ENCODE measurements at places on chromosomes 6 and 20. TPM values are rescaled to one million over a fixed set of nuclear protein-coding genes. Genes with fewer than 3 reads are reported as not detected.

GRCh38 chr6:84791233-84791632, 26.8 kb upstream of the TBX18 start:
- no peak for DNase-seq

DNA sequence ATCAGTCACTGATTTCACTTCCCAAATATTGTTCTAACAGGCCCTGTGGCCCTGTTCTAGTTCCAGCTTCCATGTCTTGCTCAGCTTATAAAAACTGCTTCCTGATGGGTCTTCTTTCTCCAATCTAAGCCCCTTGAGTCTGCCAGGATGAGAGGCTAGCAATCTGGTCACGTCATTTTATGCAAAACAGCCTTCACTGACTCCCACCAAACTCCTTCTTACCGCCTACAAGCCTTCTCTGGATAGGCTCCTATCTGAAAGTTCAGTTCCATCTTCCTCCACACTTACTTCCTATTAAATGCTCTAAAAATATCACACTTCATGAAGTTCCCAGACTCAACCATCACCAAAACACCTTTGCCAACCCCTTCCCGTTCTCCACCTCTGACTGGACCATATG, 15.5 kb downstream of the CRNKL1 start:
- no peak for DNase-seq

GRCh38 chr6:34658605-34659265, 37.8 kb downstream of the ILRUN start:
- DNase-seq: no peak

TCFL5 gene
- total RNA-seq: 19.3 TPM

- no peak for DNase-seq
Measured at GRCh38 chr6:135592276-135592675, 94.7 kb upstream of the AHI1 start.

GRCh38 chr6:68740828-68741500, 105.9 kb downstream of the ADGRB3 start:
- no peak for DNase-seq

PMEPA1 gene
- 8.9 TPM for total RNA-seq

WFDC12 gene
- not detected for total RNA-seq

ZNF133 gene
- total RNA-seq: 14.4 TPM

DNA sequence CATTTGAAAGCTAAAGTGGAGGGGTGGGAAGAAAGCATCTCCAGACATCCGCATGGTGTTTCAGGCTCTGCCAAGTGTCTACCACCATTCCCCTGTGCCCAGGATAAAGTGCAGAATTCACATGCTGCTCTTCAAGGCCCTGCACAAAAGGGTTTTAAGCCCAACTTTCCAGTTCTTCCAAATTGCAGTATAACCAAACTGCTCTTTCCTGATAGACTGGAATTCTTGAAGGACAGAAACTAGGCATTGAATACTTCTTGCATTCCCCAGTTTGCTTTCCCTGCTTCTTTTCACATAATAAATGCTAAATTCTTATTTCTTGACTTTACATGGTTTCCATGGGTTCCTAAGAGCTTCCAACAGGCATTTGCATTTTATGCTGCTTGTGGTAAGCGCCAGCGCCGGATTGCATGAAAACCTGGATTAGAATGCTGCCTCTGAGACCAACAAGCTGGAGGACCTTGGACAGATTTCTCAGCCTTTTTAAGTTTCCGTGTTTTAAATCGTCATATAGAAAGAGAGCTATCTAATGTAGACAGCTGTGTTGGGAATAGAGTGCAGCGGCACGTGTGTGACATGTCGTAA, 7.9 kb downstream of the SOX4 start:
- DNase-seq: peak; percentile 23

GRCh38 chr20:20414640-20415220, 46.8 kb downstream of the INSM1 start:
- DNase-seq: no peak

DNA sequence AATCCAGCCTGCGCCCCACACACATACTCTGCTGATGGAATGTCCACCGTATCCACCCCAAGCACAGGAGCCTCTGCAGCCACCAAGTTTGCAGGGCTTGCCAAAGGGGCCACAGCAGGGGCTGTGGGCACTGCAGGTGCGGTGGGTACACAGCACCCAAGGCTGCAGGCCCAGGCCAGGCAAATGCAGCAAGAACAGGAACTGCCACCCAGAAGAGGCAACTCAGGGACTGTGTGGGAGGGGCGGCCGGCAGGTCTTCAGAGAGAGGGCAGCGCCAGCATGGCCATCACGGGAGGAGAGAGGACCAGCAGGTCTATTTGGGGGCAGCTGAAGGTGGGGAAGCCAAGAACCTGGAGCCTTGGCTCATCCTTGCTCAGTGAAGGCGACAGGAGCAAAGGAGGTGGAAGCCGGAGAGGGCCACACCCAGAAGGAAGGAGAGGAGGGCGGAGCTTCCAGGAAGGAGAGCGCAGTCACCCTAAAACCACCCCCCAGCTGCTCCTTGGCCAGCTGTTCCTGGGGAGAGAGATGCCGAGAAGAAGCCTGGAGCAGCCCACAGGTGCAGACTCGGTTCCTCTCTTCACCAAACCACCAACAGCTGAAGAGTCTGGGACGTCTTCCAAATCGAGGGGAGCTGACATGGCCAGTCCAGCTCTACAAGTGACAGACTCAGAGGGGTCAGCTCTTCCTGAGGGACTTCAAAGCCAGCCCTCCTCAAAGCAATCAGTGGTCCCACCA, 265.1 kb upstream of the CDYL start:
- no peak for DNase-seq

GRCh38 chr20:54643761-54644160, 168.4 kb downstream of the DOK5 start:
- DNase-seq: no peak

GSTA4 gene
- 19.5 TPM for total RNA-seq

SLC22A3 gene
- 3.2 TPM for total RNA-seq

IL17A gene
- total RNA-seq: not detected

OLIG3 gene
- 0.27 TPM for total RNA-seq

- DNase-seq: peak; percentile 90
Measured at GRCh38 chr20:18058661-18059467, 1.1 kb upstream of the OVOL2 start.

All from GM23338 (cell line).